ENCODE measurements at places on chromosomes 1 and 21.

DNA sequence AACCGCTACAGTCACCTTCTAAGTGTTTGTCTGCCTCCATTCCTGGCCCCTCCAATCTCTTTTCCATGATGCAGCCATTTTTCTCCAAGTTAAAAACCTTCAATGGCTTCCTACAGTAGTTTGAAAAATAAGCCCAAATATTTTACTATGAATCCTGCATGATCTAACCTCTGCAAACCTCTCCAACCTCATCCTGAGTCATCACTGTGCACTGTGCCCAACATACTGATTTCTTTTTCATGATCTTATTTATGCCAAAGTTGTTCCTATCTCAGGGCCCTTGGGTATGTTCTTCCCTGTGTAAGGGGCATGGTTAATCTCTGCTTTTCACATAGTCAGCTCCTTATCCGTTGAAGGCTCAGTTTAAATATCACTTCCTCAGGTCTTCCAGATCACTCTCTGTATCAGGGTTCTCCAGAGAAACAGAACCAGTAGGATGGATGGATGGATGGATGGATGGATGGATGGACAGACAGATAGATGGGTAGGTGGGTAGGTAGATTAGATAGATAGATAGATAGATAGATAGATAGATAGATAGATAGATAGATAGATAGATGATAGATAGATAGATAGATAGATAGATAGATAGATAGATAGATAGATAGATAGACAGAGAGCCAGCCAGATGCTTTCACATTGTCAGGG is 18.1 kb upstream of the PTPN14 start:
- DNase-seq, result no peak

DNA sequence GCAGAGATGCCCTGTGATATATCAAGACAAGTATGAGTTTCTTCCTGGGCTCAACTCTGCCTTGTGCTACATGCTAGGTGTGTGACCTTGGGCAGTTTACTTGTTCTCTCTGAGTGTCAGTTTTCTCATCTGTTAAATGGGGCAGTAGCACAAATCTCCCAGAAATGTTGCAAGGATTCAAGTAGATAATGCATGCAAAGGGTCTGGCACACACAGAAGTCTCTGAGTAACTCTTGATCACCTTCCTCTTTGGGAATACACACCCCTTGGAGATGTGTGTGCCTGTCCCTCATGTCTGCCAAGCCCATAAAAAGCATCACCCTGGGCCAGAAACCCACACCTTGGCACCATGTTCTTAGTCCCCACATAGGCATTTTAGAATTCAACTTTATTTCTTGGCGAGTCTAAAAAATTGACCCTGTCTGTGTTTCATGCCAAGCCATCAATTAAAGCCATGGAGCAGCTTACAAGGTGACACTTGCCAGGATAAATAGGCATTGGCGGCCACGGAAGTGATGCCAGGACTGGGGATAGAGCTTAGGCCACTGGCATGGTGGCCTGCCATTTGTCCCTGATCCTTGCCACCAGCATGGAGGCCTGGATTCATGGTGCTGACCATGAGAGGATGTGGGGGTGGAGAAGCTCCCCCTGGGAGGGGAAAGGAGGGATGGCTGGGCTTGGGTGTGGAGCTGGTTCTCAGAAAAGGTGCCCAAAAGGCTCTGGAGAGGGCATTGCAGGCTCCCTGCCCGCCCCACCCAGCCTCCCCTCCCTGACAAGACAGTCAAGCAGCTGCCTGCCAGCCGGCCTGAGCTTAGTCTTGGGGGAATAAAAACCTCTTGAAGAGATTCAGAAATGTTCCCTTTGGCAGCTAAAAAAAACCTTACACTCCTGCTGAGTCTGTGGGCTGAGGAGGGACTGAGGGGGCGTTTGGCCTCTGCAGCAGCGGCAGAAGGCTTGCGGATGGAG is 118.0 kb upstream of the IPO9 start:
- DNase-seq, result no peak

GRCh38 chr1:9317591-9318417 is 25.1 kb downstream of the SPSB1 start:
- DNase-seq, result peak; percentile 44

- peak; percentile 77 for DNase-seq
Measured at GRCh38 chr1:30758785-30759380, 1.3 kb upstream of the LAPTM5 start.

- DNase-seq, result no peak
Measured at GRCh38 chr1:209983953-209984352, 45.9 kb downstream of the SYT14 start.

- no peak for DNase-seq
Measured at GRCh38 chr1:231716879-231717278, 90.3 kb downstream of the DISC1 start.

- DNase-seq, result no peak
Measured at GRCh38 chr1:84913555-84913892, 20.5 kb upstream of the LPAR3 start.

Data from activated CD4-positive, alpha-beta memory T cell treated with anti-CD3 and anti-CD28 coated beads for 36 hours (primary cell).